ENCODE measurements at places on chromosomes 12 and 14.

- no peak for DNase-seq
Measured at GRCh38 chr12:49470986-49471385, 67.8 kb upstream of the KCNH3 start.

DNA sequence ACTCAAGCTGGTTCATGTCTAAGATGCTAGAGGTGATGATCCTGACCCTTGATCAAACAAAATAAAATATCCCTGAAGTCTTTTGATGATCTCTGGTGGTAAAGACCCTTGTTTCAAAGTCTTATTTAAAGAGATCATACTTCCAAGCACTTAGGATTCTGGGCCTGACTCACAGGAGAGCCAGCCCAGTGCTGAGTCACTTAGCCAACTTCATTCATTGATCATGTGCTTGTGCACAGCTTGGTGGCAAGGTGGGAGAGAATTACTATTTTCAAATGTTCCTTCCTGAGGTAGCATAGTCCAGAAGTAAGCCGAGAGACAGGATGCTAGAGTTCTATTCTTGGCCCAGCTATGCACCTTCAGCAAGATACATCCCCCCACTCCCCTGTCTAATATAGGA is 40.6 kb downstream of the SCN8A start:
- no peak for DNase-seq

- peak; percentile 70 for DNase-seq
Measured at GRCh38 chr12:32264961-32265360, 134.4 kb upstream of the FGD4 start.

- DNase-seq: no peak
Measured at GRCh38 chr14:74015963-74016362, 3.1 kb downstream of the ENTPD5 start.

DNA sequence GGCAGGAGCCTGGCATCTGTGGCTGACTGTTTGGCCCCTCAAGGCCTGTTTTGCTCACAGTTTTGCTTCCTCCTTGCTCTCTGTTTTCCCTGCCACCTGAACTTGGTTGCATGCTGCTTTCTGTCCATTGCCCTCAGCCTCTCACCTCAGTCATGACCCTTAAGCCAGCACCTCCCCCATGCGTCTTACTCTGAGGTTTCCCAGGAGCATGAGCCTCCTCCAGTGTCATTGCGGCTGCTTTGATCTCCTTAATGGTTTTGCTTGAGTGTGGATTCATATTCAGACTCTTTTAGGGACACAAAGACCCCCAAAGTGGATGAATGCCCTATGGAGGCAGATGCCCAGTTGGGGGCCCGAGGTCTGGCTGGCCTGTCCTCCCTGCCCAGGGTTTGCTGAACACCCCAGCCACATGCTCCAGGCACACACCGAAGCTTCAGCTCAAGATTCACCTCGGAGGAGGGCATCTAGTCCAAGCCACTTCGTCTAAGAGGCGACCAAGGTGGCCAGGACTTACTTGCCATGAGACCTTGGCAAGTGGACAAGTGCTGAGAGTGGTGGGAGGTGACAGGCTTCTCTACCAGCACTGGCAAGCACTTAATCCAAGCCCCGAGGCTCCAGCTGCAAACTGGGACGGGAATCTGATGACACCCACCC is 95.4 kb upstream of the DIO3 start:
- DNase-seq: no peak

DNA sequence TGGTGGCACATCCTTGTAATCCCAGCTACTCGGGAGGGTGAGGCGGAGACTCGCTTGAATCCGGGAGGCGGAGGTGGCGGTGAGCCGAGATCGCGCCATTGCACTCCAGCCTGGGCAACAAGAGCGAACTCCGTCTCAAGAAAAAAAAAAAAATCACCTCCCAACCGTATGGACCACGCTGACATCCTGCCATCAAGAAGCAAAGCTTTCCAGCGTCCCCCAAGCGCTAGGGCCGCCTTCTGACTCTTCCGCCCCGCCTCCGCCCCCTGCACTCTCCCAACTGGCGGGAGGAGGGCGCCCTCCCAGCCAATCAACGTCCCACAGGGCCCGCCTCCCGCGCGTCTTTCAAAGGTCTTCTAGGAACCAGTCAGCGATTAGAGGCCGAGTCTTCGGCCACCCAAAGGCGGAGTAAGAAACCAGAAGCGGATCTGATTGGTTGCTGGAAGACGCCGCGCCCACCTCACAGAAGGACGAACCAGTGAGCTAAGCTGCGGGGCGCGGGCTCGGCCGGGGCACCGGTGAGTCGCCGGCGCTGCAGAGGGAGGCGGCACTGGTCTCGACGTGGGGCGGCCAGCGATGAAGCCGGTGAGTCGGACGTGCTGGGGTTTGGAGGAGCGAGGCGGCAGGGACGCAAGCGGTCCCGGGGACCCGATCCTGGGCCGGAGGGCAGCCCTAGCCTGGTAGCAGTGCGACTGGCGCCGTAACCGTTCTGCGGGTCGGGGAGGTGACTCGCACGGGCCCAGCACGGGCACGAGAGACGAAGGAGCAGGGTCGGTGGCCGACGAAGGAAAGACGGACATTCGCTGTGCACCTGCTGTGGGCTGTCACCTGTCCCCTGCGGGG is at the start of gene CDKN3:
Gene CDKN3, plus strand, starts transcription at position 515 of the 843 bp plus-strand sequence. Its CDS starts 62 bp downstream, at position 577.
- peak; percentile 98 for DNase-seq

- no peak for DNase-seq
Measured at GRCh38 chr12:31950492-31950891, 8.7 kb upstream of the RESF1 start.

- DNase-seq: no peak
Measured at GRCh38 chr14:55846826-55847446, 266.9 kb downstream of the KTN1 start.

Measured in large intestine (tissue), 12 donors.